Keratinocyte (primary cell): ENCODE measurements at places on chromosomes 7 and 10. TPM values are rescaled to one million over a fixed set of nuclear protein-coding genes. Genes with fewer than 3 reads are reported as not detected.

DNA sequence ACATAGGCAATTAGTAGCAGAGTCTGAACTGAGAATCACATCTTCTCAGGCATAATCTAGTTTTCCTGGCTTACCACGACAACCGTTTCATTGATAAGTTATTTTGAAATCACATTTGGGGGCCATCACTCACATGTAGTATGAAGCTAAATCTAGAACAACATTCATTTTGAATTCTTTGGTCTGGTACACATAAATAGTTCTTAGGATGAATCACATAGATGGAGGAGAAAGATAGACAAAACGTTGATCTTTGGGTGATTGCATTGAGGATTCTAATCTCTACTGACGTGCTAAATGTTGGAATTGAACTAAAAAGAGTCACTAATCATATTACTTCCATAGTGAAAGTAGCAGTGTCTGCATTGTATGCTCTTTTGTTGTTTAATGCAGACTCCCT is 1022.6 kb downstream of the LRMDA start:
- no peak for DNase-seq

DNA sequence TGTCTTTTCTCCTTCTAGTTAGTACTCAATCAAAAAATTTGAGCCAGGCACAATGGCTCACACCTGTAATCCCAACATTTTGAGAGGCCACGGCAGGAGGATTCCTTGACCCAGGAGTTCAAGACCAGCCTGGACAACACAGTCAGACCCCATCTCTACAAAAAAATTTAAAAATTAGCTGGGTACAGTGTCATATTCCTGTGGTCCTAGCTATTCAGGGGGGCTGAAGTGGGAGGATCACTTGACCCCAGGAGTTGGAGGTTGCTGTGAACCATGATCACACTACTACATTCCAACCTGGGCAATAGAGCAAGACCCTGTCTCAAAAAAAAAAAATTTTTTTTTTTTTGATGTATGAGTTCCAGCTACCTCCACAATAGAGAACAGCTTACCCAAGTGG is 57.8 kb downstream of the SKIDA1 start:
- DNase-seq, result no peak

GRCh38 chr7:114084002-114084471 is 165.2 kb upstream of the PPP1R3A start:
- no peak for DNase-seq

- no peak for DNase-seq
Observed at GRCh38 chr7:24828891-24829661, 71.8 kb upstream of the GSDME start.

GRCh38 chr7:117716707-117717299 is 156.4 kb downstream of the CTTNBP2 start:
- DNase-seq, result no peak

DNA sequence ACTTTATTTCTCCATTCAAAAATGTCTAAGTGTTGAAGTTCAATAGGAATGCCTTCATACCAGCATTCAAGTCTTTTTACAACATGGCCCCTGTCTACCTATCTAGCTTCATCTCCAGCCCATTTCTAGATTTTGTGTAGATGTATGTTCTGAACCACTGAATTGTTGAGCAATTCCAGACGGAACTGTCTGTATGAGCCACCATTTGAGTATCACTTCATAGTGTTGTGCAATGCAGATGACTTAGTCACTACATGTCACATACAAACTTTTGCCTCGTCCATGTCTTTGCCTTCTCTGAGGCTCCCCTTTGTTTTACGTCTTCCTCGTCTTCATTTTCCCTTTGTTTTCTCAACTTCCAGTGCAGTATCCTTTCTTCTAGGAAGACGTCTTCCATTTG is 118.1 kb downstream of the INHBA start:
- DNase-seq, result no peak

DNA sequence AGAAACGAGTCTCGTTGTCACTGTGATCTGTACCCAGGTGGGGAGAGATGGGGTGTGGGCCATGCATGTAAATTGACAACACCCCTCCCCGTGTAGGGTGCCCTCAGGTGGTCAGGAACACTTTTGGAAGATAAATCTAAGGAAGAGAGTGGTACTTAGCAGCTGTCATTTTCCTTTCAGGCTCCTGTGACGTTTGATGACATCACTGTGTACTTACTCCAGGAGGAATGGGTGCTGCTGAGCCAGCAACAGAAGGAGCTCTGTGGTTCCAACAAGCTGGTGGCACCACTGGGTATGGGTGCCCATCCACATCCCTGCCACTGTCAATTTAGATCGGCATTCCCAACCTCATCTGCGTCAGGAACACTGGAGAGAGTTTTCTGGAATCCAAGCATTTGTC is 6.3 kb downstream of the ZNF862 start:
- DNase-seq, result no peak

GRCh38 chr7:92657391-92657790 is 67.2 kb upstream of the FAM133B start:
- no peak for DNase-seq

GRCh38 chr7:123819001-123819400 is 26.0 kb upstream of the HYAL4 start:
- DNase-seq, result no peak

Gene CYP26A1
- not detected in 3 replicates for polyA plus RNA-seq

Gene TMEM225B
- polyA plus RNA-seq, result 0.18 to 0.26 TPM (median 0.23 TPM) in 3 replicates

Gene HOXA5
- polyA plus RNA-seq, result 3.3 to 7.1 TPM (median 4.5 TPM) in 3 replicates

Gene NAT16
- polyA plus RNA-seq, result not detected in 3 replicates
